ENCODE measurements at places on chromosomes 12 and 14. TPM values are rescaled to one million over a fixed set of nuclear protein-coding genes. Genes with fewer than 3 reads are reported as not detected.
A peak's percentile ranks its signal among the peaks of the same experiment; 100 is the strongest.

DNA sequence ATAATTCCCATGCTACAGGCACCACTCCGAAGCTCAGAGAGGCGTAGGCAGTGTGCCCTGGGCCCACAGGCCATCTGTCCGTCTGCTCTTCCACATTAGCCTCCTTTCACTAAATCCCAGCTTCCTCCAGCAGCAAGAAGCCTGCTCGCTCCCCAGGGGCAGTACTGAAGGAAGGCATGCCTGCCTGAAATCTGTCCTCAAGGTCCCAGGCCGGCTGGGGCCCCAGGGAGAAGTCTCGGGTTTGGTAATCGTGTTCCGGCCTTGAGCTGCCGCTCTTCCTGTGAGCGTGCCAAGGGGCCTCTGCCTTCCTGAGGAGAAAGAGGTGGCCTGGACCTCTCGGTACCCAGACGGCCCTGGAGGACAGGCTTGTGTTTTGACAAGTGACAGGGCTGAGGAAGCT lies 15.2 kb upstream of the DLK1 start:
- peak; percentile 62 for DNase-seq

- DNase-seq: no peak
Measured at GRCh38 chr14:103908580-103908979, 19.7 kb upstream of the TDRD9 start.

- DNase-seq: no peak
Measured at GRCh38 chr12:10052193-10052913, 21.9 kb downstream of the CLEC9A start.

DNA sequence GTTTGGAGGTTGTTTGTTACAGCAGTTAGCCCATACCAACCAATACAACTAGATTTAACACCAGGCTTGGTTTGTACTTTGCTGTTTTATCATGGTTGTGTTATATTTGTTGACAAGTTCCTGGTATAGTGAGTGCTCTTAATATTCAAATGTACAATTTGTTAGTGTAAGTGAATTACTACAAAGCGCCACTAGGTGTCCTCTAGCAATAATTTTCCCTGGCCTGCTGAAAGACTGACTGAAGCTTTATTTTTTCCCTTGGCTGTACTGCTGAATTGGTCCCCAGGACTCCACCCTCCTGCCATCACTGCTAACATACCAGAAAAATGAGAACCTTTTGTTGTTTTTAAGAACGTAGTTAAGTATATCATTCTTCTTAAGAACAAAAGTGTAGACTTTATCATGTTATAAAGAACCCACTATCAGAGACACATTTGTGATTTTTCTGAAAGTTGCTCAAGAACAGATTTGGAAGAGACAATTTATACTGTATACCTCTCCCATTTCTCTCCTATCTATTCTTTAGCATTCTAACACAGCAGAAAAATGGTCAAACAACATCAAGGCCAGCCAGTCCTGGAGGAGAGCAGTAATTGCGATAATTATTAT lies 75.3 kb upstream of the FAR2 start:
- DNase-seq: no peak

The LBHD2 gene
- total RNA-seq: not detected

GRCh38 chr14:100972118-100972897 lies 68.8 kb upstream of the RTL1 start:
- no peak for DNase-seq

GRCh38 chr12:15601210-15601800 lies 187.9 kb downstream of the EPS8 start:
- DNase-seq: no peak

The PRH2 gene
- not detected for total RNA-seq

DNA sequence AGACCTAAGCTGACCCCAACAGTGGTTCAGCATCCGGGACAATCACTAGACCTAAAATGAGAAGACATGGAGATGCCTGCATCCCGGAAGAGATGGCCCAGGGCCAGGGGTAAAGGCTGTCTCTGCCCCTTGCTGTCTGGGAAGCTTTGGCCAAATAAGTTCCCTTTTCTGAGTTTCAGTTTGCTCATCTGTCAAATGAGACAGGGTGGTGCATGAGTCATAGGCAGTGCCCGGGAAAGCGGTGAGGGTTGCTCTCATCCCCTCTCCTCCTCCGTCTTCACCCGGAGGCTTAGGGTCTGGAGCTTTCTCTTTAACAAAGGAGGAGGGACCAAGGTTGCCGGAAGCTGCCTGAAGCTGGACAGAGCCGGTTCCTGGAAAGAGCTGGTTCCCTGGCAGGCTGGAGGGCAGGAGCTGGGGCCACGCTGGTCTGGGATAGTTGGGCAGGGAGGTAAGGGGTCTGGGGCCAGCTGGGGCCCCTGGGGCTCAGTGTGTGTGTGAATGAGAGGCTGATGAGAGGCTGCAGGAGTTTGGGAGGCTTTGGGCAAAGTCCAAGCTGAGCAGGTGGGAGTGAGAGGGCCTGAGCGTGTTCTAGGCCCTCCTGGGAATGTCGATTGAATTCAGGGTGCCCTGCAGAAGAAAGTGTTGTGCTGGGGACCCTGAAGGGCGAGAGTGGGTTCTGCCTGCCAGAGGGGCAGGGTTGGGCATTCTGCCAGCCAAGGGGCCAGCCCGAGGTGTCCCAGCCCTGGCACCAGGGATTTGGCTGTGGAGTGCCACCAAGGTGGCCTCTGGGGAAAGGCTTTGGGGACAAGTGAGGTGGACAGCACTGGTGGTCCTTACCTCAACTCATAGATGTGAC lies at the start of gene SDSL:
SDSL (plus strand) TSS at position 351 of the 856 bp plus-strand sequence. CDS start 5,603 bp downstream, outside the sequence.
- peak; percentile 83 for DNase-seq

DNA sequence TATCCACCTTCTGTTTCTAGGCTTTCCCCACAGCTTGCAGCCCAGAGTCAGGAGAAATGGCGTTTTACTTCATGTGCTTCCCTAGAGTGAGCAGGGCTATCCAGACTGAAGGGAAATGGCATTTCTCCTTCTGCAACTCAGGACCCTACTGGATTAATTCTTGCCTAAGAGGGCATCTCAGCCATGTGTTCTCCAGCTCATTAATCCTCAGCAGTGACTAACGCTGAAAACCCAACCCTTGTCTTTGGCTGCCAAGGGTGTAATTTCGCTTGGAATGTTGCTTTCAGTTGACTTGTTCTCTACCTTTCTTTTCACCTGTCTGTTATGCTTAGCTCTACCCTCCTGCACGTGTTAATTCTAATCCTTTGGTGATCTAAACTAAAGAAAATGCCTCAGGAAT lies 21.0 kb upstream of the EMP1 start:
- no peak for DNase-seq

- DNase-seq: no peak
Measured at GRCh38 chr12:1838205-1838993, 18.0 kb downstream of the LRTM2 start.

GRCh38 chr12:46217541-46218321 lies 51.1 kb downstream of the SLC38A1 start:
- DNase-seq: no peak

DNA sequence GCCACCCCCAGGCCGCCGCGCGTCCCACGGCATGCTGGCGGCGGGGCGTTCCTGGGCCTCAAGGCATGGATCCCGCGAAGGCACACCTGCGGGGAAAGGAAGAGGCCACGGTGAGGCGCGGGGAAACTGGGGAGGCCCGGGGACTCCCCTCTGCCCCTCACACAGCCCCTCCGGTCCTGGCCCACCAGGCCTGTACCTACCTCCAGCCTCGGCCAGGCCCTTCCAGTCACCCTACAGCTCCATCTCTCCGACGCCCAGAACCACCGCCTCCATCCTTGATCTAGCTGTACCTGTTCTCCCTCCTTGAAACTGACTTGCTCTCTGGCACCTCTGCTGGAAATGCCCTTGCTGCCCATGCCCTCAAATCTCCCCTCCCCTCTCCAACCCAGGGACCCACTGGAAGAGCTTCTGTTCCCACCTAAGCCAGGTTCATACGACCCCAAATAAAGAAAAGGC lies 1.7 kb downstream of the ANKRD9 start:
- DNase-seq: no peak

DNA sequence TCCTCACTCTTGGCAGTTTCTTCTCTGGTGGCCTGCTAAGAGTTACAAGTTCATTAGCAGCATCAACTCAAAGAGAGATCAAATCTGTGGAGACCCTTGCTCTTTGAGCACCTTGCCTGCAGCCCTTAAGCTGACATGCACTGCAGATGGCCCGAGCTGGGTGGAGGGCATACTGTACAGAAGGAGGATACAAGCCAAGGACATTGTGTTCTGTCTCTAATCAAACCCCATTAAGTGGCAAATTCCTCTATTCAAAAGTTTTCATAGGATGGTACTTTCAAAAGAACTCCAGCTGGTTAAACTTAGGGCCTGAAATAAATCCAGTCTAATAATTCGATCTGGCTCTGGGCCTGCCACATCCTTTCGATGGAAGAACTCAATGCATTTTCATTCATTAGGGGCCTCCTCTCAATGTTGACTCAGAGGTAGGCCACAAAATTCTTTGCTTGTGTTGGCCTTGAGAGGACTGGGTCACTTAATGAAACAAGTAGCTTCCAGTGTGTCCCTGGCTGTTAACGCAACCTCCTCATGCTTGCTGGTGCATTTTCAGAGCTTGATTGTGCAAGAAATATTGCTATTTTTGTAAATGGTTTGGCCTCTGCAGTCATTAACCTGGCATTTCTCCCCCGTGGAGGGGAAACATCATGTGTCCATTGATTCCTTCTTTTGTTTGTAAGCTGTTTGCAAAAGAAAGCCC lies 318.2 kb downstream of the NUAK1 start:
- no peak for DNase-seq

The ITGA7 gene
- total RNA-seq: 5.9 TPM

The CLMN gene
- 64.2 TPM for total RNA-seq

The TMEM233 gene
- total RNA-seq: 0.06 TPM

- DNase-seq: no peak
Measured at GRCh38 chr12:77032406-77032805, 33.0 kb downstream of the E2F7 start.

DNA sequence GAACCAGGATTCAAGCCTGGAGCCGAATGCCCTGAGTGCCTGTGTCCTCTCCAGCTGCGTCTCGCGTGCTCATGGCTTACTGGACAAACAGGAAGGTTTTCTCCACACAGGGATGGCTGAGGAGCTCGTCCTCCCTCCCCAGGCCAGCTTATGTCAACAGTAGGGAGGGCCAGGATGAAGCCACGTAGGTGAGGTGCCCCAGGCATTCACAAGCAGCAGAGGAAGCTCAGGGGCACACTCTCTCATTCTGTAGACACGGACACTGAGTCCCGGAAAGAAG lies 49.3 kb downstream of the TRPV4 start:
- DNase-seq: no peak

GRCh38 chr14:23881282-23881681 lies 72.3 kb upstream of the DHRS4 start:
- DNase-seq: no peak

- no peak for DNase-seq
Measured at GRCh38 chr12:73374360-73374759, 1102.2 kb downstream of the TRHDE start.

The CNTN1 gene
- total RNA-seq: 7.4 TPM

- no peak for DNase-seq
Measured at GRCh38 chr12:115849262-115849943, 428.1 kb downstream of the MED13L start.
